ENCODE measurements at places on chromosomes 13 and 19.

DNA sequence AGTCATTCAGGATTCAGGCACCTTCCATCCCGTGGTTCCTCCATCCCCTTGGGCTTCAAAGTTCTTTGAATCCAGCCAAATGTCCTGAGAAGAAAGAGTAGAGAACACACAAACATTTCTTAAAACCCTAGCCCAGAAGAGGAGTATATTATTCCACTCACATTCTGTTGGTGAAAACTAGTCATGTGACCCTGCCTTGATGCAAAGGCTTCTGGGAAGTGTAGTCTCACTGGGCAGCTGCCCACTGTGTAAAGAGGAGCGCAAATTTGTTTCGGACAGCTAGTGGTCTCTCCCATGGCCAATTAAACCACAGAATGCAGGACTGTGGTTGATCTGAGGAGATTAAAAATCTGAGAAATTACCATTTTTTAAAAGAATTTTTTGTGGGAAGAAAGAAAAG lies 304.4 kb downstream of the SUCLA2 start:
- DNase-seq, result no peak

DNA sequence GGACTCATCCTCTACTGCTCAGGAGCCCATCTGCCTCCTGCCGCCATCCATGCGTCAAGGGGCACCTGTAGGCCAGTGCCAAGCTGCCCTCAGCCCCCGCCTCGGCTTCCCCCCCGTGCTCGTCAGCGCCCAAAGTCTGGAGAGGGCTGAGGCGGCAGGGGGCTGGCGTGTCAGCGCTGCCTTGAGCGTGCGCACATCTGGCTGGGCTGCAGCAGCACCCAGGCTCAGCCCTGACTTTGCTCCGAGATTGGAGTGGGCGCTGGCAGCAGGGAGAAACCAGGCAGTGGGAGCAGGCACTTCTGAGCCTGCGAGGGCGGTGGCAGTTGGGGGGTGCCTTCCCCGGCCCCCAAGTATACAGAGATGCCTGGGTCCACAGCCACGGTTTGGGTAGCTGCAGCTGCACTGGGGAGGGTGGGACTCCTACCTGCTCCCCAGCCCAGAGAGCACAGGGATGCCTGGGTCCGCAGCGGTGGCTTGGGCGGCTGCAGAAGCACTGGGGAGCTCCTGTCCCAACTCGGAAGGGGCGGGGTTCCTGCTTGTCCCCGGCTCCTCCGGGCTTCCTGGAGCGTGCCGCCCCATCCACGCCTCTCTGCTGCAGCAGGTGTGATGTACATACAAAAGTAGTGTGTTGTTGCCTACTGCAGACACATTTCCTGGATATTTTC lies 44.8 kb upstream of the LPAR6 start:
- DNase-seq, result no peak

GRCh38 chr19:46992699-46993535 lies 26.7 kb upstream of the NPAS1 start:
- DNase-seq, result no peak

DNA sequence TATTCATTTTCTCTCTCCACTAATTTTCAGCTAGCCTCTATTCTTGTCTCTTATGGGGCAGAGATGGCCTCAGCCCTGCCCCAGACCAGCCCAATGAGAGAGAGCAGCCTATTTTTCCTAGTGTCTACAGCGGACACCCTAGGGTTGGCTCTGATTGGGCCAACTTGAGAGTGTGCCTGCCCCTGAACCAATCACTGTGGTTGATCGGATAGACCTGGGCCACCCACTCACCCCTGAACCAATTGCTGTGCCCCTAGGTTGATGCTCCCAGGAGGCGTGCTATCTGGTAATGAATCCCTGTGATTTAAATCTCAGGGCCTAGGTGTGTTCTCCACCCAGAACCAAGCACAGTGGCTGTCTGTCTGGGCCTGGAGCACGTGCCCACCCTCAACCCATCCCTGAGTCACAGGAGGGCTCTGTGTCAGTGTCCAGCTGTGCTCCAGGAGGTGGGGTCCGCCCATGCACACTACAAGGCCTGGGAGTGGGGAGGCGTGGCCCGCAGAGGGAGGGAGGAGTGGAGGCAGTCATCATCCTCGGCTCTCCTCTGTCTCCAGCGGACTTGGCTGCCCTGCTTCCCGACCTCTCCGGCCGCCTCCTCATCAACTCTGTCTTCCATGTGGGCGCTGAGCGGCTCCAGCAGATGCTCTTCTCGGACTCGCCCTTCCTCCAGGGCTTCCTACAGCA lies 14.9 kb upstream of the SCN1B start:
- peak; percentile 29 for DNase-seq

GRCh38 chr19:23817519-23817918 lies 58.8 kb upstream of the ZNF681 start:
- no peak for DNase-seq

- no peak for DNase-seq
These were observed 40.2 kb downstream of the KCNRG start for GRCh38 chr13:50055454-50055853.

DNA sequence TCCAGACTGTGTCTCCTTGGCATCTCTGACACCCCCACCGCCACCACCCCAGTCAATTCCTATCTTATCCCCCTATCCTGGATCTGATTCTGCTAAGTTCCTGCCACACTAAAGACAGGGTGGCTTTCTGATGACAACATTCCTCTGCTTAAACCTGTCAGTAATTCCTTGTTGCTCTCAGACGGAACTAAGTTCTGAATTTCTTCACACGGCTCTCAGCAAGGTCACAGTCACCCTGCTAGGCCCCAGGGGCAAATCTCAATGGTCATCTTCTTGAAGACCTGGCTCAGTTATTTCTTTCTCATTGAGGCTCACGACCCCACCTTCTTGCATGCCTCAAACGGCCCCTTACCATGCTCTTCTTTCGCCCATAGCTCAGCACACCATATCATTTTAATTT lies 7.6 kb downstream of the ALOX5AP start:
- no peak for DNase-seq

GRCh38 chr13:46552889-46553520 lies at the start of gene LRCH1:
Gene LRCH1, plus strand, starts transcription at chr13:46553170. Its CDS starts 227 bp downstream, at chr13:46553397.
- DNase-seq, result peak; percentile 75

DNA sequence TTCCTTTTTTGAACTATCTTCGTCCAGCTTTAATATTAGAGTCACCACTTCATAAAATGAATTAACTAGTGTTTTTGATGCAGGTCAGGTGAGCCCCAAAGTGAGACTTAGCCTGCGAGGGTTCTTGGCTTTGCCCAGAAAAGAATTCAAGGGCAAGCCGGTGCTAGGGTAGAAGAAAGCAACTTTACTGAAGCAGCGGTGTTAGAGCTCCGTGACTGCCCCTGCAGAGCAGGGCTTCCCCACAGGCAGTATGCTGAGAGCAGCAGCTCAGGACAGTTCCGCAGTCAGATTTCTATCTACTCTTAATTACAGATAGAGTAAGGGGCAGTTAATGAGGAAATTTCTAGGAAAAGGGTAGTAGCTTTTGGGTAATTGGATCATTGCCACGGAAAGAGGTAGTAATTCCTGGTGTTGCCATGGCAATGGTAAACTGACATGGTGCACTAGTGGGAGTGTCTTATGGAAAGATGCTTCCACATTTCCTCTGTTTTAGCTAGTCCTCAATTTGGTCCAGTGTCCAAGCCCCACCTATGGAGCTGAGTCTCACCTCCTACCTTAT lies 432.2 kb upstream of the ZNF507 start:
- no peak for DNase-seq

DNA sequence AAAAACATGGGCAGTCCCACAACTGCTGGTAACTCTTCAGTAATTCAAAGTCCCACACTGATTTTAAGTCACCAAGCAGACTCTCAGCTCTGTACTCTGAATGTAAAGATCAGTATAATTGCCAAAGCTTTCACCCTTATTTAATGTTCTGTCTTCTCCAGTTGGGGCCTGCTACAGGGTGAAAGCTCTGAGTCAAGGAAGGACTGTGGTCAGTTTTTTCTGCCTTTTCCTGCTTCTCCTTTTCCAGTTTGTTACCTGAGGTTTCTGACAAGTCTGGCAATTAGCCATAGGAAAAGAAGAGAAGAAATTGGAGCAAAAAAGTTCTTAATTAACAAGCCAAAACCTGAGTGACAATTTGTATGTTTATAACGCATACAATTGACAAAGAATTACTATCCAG lies 279.3 kb downstream of the RBM26 start:
- no peak for DNase-seq

- no peak for DNase-seq
These were observed 31.0 kb downstream of the CILP2 start for GRCh38 chr19:19568802-19569756.

DNA sequence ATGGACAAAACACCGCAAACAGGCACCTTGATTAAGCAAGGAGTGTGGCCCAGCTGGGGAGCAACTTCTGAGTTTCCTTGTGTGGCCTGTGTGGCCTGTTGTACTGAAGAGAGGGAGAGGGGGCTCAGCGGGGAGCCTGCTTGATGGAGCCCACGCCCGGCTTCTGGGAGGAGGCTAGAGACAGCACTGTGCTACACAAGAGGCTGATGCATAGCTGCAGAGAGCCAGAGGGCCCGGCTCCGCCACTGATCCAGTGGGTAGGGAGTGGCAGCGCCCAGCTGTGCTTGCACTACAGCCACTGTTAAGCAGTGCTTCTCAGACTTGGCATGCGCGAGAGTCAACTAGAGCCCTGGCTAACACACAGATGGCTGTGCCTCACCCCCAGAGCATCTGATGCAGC lies 19.0 kb downstream of the LYL1 start:
- DNase-seq, result no peak

DNA sequence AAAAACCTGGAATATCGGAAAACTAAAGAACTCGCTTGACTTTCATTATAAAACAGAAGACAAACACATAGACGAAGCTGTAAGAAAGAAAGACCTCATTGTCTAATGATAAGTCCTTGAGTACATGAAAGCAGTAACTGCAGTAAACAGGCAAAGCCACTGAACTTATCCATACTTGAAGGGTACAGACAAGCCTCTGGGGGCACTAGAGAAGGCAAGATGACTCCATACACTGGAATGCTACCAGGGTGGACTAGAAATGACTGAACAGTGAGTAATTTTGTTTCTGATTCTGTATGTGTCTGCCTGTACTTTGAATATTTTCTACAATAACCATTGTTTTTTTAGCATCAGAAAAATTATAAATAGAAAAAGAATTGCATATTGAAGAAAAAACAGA lies 507.9 kb downstream of the UQCRFS1 start:
- DNase-seq, result peak; percentile 67

- no peak for DNase-seq
These were observed 14.6 kb downstream of the MYCBP2 start for GRCh38 chr13:77312311-77312710.

DNA sequence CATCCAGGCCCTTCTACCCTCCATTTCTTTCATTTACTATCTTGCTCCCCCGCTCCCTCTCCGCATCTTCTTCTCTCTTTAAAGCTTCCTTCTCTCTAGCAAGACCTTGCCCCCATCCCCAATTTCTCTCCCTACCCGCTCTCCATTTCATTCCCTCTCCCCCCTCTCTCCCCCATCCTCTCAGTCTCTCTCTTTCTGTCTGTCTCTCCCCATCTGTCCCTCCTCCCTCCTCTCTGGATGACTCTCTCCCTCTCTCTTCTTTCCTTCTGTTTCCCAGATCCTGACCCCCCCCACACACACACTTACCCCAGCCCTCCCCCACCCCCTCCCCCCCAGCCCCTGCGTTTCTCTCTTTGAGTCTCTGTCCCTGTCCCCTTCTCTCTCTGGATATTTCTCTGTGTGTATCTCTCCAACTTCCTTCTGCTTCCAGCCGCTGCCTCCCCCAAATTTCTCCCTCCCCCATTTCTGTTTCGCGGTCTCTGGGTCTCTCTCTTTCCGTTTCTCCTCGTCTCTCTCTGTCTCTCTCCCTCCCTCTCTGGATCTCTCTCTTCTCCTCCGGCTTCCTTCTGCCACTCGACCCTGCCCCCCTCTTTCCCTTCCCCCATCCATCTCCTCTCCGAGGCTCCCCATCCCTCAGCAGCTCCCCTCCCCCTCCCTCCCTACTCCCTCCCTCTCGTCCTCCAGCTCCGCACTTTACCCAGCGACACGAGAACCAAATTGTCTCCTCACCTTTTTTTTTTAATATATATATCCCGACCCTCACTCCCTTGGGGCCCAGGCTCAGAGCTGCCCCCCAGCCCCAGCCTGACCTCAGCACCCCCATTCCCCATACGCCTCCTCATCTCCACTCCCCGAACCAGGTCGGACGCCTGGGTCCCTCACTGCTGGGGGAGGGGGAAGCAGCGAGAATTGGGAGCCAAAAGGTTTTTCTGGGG lies 3.6 kb upstream of the CACNG8 start:
- DNase-seq, result no peak

- DNase-seq, result no peak
These were observed 15.0 kb downstream of the PLIN4 start for GRCh38 chr19:4503132-4503824.

- no peak for DNase-seq
These were observed 10.6 kb upstream of the KIR2DL4 start for GRCh38 chr19:54792814-54793213.

- no peak for DNase-seq
These were observed 4.5 kb upstream of the FCGRT start for GRCh38 chr19:49507803-49508494.

- DNase-seq, result no peak
These were observed 56.5 kb upstream of the HTR2A start for GRCh38 chr13:46953331-46953730.

- peak; percentile 44 for DNase-seq
These were observed 15.0 kb upstream of the EMC10 start for GRCh38 chr19:50461066-50461875.

Measured in fibroblast of the conjunctiva (primary cell).